ENCODE measurements at places on chromosomes 1 and 21. TPM values are rescaled to one million over a fixed set of nuclear protein-coding genes. Genes with fewer than 3 reads are reported as not detected.

Gene PCSK9
- total RNA-seq: 0.33 TPM

Gene C1orf185
- not detected for total RNA-seq

Gene SH2D1B
- 2.8 TPM for total RNA-seq

Gene SHE
- 5.8 TPM for total RNA-seq

Gene TENT5C
- total RNA-seq: 1.4 TPM

Gene C1QA
- 27.4 TPM for total RNA-seq

Gene SPATA45
- total RNA-seq: not detected

Gene CASQ2
- total RNA-seq: 1.1 TPM

Gene PAPPA2
- 9.2 TPM for total RNA-seq

Gene NPHP4
- total RNA-seq: 36.4 TPM

Gene S100A7
- total RNA-seq: not detected

Gene FOXO6
- total RNA-seq: 6.0 TPM

Gene HSD3B2
- total RNA-seq: not detected

Gene LORICRIN
- not detected for total RNA-seq

Gene FRRS1
- total RNA-seq: 1.6 TPM

Gene SUSD4
- total RNA-seq: 56.0 TPM

Gene HHIPL2
- 0.56 TPM for total RNA-seq

Gene CAMK1G
- total RNA-seq: 79.0 TPM

Gene ARHGAP30
- 2.2 TPM for total RNA-seq

Gene FAM177B
- not detected for total RNA-seq

Gene MAP1LC3C
- 0.38 TPM for total RNA-seq

Gene LRRC3
- total RNA-seq: 1.2 TPM

Gene ERG
- 9.3 TPM for total RNA-seq

Gene OR2T2
- not detected for total RNA-seq

Measured in dorsolateral prefrontal cortex (tissue), 122 donors.